Stimulated activated CD4-positive, alpha-beta T cell treated with anti-CD3 and anti-CD28 coated beads, Interleukin-12 subunit alpha, Interleukin-12 subunit beta, amount 100 ng/mL, for 24 hours (primary cell): ENCODE measurements at places on chromosomes 5 and 9.

- no peak for DNase-seq
Observed at GRCh38 chr9:19782005-19782404, 6.8 kb downstream of the SLC24A2 start.

DNA sequence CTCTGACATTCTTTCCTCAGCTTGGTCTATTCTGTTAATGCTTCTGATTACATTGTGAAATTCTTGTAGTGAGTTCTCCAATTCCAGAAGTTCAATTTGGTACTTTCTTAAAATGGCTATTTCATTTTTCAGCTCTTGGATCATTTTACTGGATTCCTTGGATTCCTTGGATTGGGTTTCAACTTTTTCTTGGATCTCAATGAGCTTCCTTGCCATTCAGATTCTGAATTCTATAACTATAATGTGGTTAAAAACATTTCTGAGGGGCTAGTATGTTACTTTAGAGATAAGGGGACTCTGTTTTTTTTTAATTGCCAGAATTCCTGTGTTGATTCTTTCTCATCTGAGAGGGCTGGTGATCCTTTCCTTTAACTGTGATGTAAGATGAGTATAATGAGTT, 136.4 kb downstream of the MCTP1 start:
- no peak for DNase-seq

DNA sequence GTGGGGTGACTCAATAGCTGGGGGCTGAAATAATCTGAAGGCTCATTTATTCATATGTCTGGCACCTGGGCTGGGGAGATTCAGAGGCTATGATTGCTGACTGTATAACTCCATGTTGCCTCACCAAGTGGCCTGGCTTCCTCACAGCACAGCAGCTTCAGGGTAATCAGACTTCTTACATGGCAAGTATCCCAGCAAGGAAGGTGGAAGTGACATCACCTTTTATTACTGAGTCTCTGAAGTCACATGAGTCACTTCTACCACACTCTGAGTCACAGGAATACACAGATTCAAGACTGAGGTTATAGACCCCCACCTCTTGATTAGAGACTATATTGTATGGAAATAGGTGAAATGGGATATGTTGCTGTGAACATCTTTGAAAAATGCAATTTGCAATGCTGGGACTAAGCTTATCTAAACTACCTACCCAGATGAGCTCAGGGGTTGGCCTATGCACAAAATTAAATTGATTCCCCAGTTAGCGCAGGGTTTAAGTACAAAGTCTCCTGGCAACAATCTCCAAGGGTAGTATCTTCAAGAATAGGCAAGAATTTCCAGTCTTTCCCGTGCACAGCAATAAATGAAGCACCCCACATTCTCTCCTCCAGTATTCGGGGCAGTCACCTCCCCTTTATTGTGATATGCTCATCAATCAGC, 553.1 kb downstream of the LRRC70 start:
- DNase-seq = no peak

DNA sequence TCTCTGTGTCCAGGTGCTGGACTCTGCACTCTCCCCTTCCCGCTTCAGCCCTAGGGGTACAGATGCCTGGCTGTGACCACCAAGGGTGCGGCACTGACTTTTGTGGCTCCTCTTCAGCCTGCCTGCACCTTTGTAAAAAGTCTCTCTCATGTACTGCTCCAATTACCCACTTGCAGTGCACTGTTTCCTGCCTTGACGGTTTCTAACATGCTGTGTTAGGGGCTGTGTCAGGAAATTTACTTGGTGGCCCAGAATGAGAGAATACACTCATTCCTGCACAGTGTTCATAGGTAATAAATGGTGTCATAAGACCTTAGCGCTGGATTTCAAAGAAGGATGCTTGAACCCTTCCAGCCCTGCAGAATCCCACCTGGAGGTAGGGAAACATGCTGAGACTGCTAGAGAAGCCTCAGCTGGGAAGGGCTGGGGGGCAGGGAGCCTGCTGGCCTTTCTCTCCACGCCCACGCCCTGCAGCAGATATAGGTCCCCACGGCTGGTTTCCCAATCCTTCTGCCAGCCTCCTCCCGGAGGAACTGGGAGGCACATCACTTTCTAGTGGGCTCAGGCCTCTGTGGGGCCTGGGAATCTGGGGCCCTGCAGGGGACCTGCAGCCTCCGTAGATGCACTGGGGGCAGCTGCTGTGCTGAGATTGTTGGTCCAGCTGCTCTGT, 17.6 kb upstream of the HRH2 start:
- no peak for DNase-seq

DNA sequence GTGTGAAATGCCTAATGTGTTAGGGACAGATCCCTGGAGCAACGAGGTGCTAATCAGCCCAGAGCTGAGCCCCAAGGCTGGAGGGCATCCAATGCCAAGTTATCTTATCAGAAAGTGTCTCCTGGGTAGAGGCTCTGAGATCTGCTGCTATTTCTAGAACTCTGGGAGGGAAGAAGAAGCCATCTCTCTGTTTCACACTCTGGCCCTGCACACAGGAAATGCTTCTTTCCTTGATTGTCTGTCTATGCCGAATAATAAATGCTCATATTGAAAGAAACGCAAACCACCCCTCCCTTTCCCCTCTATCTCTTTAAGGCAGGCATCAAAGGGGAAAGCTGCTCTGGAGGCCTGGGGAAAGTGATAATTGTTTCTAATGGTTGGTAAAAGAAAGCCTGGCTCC, 166.7 kb downstream of the PAPPA start:
- DNase-seq = no peak

DNA sequence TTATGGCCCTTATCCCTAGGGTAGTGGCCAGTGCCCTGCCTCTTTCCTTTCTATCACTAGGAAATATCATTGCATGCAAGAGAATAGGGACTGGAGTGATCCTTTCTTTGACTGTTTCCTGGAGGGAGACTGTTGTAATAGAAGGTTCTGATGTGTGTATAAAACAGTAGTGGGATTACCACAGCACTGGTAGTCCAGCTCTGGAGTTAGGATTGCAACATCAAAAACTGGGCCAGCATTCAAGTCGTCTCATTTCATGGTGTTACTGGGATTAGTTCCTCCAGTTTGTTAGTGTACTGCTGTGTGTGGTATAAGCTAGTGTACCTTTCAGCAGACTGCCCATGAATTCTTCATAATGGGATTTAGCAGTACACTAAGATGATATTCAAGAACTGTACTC, 45.8 kb downstream of the KIAA1958 start:
- no peak for DNase-seq

DNA sequence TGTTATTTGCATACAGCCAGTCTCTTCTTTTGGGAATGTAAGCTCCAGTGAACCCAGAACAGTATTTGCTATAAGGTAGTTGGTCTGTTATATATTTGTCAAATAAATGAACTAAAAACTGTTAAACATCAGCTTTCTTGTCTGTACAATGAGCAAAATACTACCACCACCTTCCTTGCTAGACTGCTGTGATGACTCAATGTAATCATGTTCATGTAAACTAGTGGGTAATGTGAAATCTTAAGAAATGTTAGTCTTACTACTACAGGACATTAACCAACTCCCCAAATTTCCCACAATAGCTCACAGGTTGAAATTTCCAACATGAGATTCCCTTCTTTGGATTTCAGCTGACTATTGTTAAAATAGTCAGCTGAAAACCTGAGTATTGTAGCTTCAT, 176.1 kb downstream of the TRPM3 start:
- no peak for DNase-seq

GRCh38 chr9:3677541-3677940, 151.7 kb upstream of the RFX3 start:
- DNase-seq = no peak

DNA sequence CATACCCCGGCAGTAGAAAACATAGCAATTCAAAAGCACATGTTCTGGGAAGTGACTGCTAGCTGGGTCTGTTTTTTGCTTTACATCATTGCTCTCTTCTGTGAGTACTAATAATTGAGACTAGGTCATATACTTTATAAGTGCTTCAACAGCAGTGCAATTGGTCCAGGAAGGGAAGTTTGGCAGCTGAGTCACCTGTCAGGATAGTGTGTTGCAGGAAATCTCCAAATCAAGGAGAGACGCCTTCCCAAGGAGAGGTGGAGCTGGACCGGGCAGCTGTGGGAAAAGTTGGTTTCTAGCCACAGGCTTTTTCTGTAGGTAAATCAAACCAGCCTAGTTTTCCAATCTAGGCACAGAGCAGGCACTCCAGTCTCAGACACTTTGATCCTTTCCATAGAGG, 330.1 kb downstream of the ENC1 start:
- no peak for DNase-seq
